ENCODE measurements at places on chromosomes 4 and X.

- no peak for DNase-seq
Measured at GRCh38 chr4:83503974-83504373, 19.1 kb upstream of the ABRAXAS1 start.

DNA sequence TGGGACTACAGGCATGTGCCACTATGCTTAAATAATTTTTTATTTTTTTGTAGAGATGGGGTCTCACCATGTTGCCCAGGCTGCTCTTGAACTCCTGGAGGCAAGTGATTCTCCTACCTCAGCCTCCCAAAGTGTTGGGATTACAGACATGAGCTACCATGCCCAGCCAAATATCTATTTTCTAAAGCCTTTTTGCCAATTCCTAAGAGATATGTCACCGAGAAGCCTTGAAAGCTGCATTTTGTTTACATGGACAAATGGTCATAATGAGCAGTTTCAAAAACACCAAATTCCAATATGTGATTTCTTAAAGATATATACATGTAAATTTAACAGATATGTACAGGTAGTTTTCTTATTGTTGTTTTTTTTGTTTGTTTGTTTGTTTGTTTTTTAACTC is 33.0 kb upstream of the PGRMC2 start:
- no peak for DNase-seq

DNA sequence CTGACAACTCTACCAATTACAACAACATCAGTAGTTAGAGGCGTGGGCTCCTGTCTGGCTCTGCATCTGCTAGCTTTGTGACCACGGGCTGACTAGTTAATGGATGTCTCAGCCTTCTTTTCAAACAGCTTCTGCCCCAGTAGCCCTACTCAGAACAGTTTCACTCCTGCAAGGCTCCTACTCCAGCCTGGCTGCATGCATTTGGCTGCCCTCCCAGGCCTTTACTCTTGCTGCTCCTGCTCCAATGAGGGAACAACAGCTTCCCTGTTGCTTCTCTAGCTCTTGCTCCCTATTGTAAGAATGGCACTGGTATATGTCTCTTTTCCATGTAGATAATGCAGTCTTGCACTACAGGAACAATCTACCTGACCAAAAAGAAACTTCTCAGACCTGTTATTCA is 93.3 kb downstream of the TTC29 start:
- DNase-seq = no peak

- DNase-seq = no peak
Measured at GRCh38 chr4:79964020-79964399, 109.0 kb downstream of the ANTXR2 start.

DNA sequence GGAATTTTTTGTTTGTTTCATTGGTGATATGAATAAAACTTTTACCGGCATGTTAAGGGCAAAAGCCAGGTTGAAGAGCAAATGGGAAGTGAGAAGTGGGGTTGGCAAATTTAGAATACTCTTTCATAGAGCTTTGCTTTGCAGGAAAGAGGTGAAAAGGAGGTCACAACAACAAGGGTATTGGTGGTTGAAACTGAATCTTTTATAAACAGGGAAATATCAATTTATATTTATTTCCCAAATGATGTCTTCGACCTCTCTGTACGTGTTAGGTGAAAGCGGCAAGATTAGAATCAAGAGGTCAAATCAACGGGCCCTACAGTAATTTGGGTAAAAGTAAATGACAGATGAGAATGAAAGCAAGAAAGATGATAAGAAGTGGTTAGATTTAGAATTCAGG is 3.4 kb downstream of the SMR3A start:
- no peak for DNase-seq

DNA sequence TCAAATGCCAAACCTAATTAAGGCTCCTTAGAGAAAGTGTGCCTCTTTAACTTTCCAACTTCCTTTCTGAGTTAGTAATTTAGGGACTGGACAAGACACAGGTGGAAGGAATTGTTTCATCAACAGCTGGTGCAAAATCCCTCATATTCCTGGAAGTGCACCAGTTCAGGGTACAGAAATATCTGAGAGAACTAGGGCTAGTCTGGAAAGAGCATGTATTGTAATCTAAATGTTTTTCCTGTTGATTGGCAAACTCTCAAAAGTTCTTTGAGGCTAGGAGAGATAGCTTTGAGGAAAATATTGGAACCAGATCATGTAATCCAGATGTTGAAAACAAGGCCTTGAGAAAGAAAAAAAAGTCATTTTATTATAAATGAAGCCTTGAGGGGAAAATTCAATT is 98.1 kb upstream of the C1GALT1C1 start:
- DNase-seq = no peak

- no peak for DNase-seq
Measured at GRCh38 chr4:127586922-127587571, 45.7 kb upstream of the INTU start.
